ENCODE measurements at places on chromosomes 12 and 14. TPM values are rescaled to one million over a fixed set of nuclear protein-coding genes. Genes with fewer than 3 reads are reported as not detected.

The KIAA0586 gene
- polyA plus RNA-seq = 13.7 TPM

The ABCD2 gene
- 8.2 TPM for polyA plus RNA-seq

The GRIN2B gene
- not detected for polyA plus RNA-seq

The SLC35F4 gene
- not detected for polyA plus RNA-seq

The SMCO2 gene
- not detected for polyA plus RNA-seq

The PGAM5 gene
- 7.2 TPM for polyA plus RNA-seq

The CDK2 gene
- polyA plus RNA-seq = 4.7 TPM

The TAS2R13 gene
- polyA plus RNA-seq = not detected

The TSPAN8 gene
- not detected for polyA plus RNA-seq

- DNase-seq = no peak
Observed at GRCh38 chr14:32171469-32171868, 30.4 kb upstream of the RNU6-7 start.

DNA sequence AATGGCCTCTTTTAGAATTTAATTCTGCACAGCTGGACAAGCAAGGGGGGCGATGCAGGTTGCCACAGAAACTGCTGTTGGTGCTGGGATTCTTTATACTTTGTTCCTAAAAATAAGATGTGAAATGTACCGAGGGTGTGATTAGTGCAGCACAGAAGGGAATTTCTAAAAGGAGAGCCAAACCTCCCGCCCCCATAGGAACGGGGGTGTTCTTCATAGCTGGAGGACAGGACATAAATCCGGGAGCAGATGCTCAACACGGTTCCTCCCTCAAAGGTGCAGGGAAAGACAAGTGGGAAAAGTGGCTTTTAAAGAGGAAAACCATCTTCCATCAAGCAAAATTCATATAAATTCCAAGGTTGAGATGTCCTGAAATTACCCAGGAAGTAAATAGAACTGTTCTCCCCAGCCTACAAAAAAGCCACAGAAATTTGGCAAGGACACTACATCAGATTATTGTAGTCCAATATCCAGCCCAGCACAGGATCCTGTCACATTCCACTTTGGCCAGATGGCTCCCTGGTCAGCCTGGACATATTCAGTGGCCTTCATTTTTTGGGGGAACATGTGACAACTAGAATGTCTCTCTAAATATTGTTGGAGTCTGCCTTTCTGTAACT, 51.4 kb upstream of the TMX1 start:
- DNase-seq = no peak

DNA sequence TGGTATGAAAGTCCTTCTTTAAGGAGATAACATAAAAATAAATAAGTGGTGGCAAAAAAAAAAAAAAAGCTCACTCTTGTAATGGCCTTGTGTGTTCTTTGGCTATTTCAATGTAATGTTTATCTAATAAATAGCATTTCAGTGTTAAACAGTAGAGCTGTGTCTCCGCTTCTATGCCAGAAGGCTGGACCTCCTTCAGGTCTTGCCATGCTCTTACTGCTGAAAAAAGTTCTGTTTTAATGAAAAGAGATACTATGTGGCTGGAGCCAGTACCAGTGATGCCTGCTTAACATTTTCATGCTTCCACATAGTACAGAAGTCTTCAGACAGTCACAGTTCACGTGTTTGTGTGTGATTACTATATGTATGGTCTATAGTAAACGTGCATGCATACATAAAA, 74.1 kb upstream of the PRICKLE1 start:
- DNase-seq = no peak

DNA sequence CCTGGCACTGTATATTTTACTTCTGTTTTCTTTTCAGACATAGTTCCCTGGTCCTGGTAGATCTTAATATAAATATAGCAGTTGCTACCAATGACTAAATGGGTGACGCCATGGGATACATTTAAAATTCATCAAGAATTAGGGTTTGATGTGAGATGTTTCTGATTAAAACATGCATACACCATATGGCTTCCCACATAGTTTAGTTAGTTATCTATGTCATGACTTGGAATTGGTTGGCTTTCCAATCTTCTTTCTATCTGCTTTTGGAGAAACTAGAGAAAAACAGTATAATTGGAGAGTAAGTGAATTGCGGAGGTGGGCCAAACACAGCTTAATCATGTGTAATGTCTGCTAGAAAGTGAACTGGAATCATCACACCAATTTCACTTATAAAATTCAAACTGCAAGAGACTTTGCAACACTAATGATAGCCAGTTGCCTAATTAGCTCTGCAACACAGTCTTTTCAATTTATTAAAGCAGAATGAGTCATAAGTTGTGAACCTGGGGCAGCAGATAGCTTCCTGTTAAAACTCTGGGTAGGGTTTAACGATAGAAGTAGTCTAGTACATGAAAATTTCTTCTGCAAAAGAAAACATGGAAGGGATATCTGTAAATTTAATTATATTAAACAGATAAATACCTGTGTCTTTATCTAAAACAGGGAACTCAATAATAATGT, 295.2 kb downstream of the SLC16A7 start:
- no peak for DNase-seq

DNA sequence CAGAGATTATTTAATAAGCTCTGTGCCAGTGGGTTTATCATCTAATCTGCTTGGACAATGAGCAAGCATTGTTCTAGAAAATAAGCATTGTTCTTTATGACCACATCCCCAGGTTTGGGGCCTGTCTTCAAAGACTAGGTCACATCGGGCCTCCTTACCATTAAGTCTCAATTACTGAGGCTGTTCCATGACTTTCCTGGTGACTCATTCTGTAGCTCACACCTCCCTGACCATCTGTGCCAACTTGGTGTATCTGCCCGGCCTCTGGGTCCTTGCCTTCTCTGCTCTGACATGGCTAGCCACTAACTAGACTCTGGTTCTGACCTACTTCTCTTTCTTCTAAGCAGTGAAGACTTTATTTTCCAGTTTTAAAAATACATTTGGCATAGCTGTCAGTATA, 44.4 kb upstream of the PLEKHA5 start:
- DNase-seq = no peak

GRCh38 chr12:583251-583869, 79.9 kb downstream of the NINJ2 start:
- no peak for DNase-seq

- DNase-seq = no peak
Observed at GRCh38 chr12:94712815-94713515, 62.6 kb upstream of the TMCC3 start.

DNA sequence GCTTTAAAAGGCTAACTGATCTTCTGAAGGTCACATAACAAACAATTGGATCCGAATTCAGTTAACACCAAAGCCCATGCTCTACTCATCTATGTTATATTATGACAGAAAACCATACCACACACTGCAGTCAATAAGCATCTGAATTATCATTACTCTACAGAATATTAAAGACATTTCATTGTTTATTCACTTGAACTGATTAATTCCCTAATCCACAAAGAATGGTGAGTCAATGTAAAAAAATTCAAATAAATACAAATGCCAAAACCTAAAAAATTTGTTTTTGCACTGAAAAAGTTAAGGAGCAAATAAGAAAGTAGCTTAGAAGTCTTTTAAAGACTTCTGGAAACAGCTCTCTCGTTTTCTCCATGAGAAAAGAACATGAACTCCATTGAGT, 13.7 kb downstream of the NID2 start:
- DNase-seq = no peak

- no peak for DNase-seq
Observed at GRCh38 chr14:33857650-33858049, 93.2 kb downstream of the EGLN3 start.

GRCh38 chr14:73250781-73251500, 13.6 kb downstream of the PAPLN start:
- no peak for DNase-seq

- DNase-seq = no peak
Observed at GRCh38 chr12:51185171-51185717, 12.3 kb upstream of the TFCP2 start.

DNA sequence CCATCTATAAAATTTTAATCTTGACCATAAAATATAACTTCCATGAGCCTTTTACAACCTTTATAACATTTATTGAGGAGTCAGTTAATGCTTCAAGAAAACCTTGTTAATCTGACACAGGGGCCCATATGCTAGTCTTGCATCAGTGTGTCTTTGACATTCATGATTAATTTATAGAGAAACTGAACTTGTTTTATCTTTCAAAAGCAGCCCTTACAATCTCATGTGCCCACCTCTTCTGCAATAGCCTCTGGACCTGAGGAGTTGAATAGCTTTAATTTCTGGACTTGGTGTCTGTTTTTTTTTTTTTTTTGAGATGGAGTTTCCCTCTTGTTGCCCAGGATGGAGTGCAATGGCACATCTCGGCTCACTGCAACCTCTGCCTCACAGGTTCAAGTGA, 8.6 kb upstream of the LPCAT3 start:
- DNase-seq = no peak

DNA sequence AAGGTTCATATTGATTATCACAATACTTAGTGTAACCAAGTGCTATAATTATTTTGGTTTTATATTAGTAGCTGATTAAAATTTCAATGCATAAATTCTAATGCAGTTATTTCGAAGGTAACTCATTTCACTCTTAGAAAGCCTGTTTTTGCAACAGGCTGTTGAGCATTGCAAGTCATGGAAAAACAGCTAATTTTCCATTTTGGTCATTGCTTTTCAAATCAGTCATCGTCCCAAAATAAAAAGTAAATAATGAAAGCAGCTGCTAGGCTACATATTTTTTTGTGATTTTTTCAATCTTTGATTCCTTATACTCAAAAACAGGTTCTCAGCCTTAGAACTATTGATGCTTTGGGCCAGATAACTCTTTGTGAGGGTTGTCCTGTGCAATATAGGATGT, 22.9 kb downstream of the VEZT start:
- no peak for DNase-seq

- DNase-seq = no peak
Observed at GRCh38 chr12:132343294-132344004, 14.1 kb upstream of the GALNT9 start.

GRCh38 chr14:76298896-76299295, 77.0 kb upstream of the ESRRB start:
- DNase-seq = no peak

- no peak for DNase-seq
Observed at GRCh38 chr14:28088125-28088524, 678.5 kb upstream of the FOXG1 start.

- no peak for DNase-seq
Observed at GRCh38 chr12:108518101-108518715, 3.1 kb downstream of the FICD start.

- DNase-seq = no peak
Observed at GRCh38 chr12:89893972-89894706, 185.5 kb upstream of the ATP2B1 start.

GRCh38 chr12:43863770-43864366, 28.0 kb downstream of the TMEM117 start:
- no peak for DNase-seq

DNA sequence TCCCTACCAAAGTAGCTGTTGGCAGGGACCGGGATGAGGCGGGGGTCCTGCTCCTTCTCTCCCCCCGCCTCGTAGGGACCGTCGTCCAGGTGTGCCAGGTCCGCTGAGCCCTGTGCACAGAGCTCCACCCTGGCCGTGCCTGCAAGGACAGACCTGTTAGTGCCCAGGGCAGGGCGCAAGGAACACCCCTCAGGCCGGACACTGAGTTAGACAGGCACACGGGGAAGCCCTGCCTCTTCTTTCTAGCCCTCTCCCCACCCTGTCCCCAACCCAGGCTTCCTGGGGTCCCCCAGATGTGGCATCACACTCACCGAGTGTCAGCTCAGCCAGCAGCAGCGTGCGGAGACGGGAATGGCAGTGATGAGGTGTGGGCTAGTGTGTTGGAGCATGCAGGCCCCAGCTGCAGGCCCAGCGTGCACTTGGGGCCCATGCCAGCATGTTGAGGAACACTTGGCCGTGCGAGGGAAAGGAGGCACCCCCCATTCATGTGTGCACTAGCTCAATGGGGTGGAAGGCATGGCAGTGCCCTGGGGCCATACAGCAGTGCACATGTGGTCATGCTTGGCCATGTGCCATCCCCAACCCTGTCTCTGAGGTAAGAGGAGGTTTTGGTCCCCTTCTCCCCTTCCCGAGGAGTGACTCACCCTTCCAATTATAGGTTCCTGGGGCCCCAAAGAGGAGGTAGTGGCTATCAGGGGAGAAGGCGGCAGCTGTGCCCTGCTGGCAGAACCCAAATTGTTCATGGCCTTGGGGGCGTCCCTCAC, 7.3 kb downstream of the ITGA7 start:
- no peak for DNase-seq

DNA sequence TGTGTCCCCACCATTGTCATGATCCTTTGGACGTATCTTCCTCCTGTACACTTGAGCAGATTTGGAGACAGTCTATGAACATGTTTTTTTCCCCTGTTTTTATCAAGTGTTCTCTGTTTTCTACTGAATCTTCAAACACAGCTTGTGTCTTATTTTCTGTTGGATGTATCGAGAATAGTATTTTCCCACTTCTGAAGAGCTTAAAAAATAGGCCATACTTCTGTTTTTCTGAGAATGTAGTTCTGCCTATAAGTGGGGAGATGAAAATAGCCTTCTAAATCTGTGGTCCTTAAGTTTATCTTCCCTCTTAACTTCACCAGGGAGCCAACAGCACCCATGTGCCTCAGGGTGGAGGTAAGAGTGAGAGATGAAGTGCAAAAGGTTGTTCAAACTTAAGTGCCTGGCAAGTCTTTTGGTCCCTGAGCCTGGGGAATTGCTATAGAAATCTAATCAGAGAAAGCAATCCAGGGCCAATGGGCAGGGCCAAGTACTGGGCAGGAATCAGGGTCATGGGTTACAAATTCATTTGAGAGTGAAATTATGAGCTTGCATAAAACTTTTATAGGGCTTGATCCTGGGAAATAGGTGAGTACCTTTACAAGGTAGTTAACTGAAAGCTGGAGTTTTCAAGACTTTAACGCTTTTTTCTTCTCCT, 58.9 kb downstream of the ARF6 start:
- DNase-seq = no peak

DNA sequence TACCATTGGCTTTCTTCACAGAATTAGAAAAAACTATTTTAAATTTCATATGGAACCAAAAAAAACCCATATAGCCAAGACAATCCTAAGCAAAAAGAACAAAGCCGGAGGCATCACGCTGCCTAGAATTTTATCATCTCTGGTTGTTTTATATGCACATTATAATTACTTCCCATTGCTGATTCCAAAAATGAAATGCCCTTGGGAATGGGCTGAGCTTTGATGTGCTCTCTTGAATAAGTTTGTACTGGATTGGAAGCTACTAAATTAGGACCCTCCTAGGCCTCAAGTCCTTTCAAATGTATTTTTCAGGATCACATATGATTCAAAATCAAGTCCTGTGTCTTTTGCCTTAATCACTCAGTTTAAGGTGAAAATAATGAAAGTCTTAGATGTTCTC, 58.9 kb upstream of the DUSP6 start:
- DNase-seq = no peak

GRCh38 chr14:52346778-52347177, 32.7 kb downstream of the PTGER2 start:
- DNase-seq = no peak

DNA sequence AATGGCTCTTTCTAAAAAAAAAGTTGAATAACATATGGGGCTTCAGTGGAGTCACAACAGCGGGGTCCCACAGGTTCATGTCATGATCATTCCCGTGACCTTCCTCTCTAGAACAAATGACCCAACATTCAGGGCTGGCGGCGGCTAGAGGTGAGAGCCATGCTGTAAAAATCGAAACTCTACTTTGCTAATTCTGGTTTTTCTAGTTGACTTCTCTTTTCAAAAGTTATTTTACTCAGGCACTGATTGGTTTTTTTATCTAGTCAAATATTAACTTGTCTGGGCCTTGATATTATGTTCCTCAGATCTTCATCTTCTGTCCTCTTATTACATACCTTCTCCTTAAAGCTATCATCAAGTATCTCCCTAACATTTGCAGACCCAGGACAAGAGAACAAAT, 402.9 kb upstream of the SOX5 start:
- DNase-seq = no peak

GRCh38 chr12:29516431-29516875, 19.0 kb upstream of the OVCH1 start:
- DNase-seq = no peak

GRCh38 chr12:115017346-115017745, 333.4 kb upstream of the TBX3 start:
- no peak for DNase-seq

Data from CD4-positive, alpha-beta memory T cell (primary cell).